Right ventricle myocardium superior (tissue), 1 donor: ENCODE measurements at places on chromosomes 7 and 10.

GRCh38 chr10:76026176-76026771, 594.9 kb downstream of the LRMDA start:
- no peak for DNase-seq

DNA sequence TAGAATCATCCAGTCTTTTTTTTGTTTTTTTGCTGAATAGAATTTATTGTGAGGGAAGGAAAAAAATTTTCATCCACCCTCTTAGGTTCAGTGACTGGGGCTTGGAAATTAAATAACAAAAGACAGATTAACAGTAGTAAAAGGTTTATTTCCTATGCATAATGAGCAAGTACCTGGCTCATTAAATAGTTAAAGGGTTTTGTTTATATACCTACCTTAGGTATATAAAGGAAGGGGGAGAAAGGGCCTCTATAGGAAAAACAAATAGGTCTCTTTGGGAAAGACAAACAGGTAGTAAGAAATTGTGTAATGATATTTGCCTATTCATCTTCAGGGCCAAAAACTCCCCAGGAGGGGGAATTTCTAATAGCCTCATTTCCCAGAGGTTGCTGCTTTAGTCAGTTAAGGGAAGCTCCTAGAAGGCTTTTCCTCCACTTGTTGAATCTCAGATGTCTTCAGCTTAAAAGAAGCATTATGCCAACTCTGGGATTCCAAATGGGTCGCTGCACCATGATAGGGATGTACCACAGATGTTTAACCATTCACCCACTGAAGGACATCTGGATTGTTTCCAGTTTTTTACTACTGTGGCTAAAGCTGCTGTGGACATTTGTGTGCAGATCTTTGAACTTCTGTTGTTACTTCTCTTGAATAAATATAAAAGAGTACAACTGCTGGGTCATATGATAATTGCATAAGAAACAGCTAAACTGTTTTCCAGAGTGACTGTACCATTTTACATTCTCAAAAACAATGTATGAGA, 11.3 kb downstream of the ACADSB start:
- DNase-seq: no peak

DNA sequence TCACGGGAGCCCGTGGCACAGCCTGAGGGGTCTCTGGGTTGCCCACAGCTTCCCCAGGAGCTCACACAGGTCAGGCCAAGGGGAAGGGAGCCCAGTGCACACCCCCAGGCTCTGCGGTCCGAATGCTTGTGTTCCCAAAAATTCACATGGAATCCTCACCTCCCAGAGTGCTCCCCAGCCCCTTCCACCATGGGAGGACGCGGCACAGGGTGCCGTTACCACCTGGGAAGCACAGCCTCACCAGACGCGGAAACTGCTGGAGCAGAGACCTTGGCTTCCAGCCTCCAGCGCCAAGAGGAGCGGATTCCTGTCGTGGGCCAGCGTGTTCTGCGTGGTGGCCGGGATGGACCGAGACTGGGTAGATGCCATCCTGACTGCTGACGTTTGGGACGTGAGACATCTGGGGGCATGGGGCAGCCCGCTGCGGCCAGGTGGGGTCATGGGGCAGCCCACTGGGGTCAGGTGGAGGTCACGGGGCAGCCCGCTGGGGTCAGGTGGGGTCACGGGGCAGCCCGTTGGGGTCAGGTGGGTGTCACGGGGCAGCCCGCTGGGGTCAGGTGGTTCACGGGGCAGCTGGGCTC, 149.4 kb downstream of the WDR37 start:
- no peak for DNase-seq

GRCh38 chr7:16794986-16795385, 9.8 kb downstream of the AGR2 start:
- no peak for DNase-seq

GRCh38 chr7:157037028-157037427, 26.6 kb upstream of the MNX1 start:
- DNase-seq: no peak
